ENCODE measurements at places on chromosomes 16 and 17.

- no peak for DNase-seq
Measured at GRCh38 chr16:79664407-79664806, 63.9 kb upstream of the MAF start.

DNA sequence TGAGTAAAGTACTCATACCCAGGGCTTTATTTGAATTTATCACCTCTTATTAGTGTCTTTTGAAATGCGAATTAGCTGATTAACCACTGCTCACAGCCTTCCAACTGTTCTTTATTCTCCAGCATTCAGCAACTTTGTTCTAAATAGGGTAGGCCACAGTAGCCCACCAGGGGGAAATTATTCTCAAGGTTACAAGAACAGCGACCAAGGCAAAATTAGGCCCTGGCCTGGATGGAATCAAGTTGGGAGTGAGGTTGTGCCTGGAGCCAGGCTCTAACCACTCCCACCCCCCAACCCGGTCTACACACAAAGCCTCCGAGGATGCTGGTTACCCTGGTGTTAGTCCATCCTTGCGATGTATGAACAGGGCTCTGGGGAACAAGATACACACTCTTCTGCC lies 245.5 kb downstream of the STX8 start:
- no peak for DNase-seq

- DNase-seq, result no peak
Measured at GRCh38 chr17:82232322-82232820, 3.5 kb downstream of the SLC16A3 start.

DNA sequence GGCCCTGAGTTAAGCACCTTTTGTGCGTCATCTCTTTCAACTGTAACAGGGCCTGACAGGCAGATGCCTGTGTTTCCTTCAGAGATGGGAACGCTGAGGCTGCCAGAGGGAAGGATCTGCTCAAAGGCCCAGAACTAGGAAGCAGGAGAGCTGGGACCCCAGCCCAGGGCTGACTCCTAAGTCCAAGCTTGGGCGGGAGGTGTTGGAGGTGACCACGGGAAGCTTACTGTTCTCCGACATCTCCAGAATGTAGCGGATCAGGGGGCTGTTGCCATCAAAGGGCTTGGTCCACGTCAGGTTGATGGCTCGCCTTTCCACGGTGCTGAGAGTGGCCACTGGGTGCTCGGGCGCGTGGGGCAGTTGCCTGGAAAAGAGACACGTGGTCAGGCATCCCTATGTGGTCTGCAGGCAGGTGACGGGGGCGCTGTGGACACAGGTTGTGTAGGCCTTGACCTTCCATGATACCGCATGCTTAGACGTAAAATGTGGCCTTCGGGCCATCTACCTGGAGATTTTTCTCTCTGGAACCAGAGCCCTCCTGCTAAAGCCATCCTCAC lies 111.4 kb upstream of the CDC42EP4 start:
- no peak for DNase-seq

DNA sequence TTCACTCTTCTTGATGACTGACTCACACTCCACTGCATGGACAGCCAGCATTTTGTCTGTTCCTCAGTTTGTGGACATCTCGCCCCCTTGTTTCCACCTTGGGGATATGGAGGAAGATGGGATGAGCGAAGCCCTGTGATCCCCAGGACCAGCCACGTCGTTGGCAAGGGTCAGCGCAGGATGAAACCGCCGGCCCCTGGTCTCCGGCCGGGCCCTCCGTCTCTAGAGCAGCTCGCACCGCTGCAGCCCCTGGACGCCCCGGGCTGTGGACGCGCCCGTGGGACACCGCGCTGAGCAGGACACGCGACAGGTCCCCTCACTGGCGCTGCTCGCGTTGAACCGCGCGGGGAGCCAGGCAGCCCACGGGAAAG lies 604 bp upstream of the ZC3H18 start:
- DNase-seq, result no peak

- DNase-seq, result no peak
Measured at GRCh38 chr17:5272322-5272721, 9.8 kb upstream of the RABEP1 start.

DNA sequence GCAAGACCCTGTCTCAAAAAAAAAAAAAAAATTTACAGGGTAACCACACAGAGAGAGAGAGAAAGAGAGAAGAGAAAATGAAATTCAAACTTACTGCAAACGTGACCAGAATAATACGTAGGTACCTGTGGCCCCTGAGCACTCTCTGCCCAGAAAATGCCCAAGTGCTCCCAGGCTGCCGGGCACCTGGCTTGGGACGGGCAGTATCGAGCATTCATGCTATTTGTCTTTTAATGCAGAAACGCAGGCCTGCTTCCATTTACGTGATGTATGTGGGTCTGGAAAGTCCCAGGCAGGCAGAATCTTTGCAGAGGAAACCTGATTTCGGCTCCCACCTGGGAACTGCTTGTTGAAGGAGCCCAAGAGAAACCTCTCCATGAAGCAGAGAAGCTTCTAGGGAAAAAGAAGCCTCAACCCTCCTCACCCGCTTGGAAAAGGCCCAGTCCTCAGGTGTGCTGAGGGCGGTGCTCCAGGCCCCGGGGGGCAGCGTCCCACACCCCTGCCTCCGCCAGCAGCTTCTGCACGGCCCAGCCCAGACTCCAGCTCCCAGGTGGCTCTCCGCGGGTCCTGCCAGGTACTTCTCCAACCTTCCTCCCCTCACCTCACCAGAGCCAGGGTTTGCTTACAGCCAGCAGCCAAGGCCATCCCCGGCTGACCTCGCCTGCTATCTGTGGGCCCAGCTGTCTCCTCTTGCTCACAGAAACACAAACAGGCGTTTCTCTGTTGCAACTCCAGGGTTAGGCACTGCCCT lies 14.0 kb downstream of the RPH3AL start:
- no peak for DNase-seq

- DNase-seq, result no peak
Measured at GRCh38 chr17:75114552-75115314, 5.0 kb downstream of the ARMC7 start.

DNA sequence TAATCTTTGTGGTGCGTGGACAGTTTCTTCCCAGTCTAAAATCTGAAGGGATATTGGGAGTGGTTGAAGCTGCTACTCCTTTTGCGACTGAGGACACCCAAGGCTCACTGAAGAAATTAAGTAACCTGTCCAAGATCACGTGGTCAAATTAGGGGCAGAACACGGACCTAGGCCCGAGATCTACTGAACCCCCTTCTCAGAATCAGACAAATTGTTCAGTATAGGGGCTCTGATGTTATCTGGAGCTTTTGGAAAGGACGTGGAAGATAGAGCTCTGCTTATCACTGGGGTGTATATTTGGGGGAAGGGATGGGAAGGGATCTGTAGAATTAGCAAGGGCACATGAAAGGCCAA lies 857 bp downstream of the TANGO6 start:
- DNase-seq, result peak; percentile 4

- DNase-seq, result peak; percentile 60
Measured at GRCh38 chr17:50479522-50480141, 972 bp downstream of the RSAD1 start.

- DNase-seq, result no peak
Measured at GRCh38 chr17:16439811-16440351, 24.5 kb downstream of the TRPV2 start.

DNA sequence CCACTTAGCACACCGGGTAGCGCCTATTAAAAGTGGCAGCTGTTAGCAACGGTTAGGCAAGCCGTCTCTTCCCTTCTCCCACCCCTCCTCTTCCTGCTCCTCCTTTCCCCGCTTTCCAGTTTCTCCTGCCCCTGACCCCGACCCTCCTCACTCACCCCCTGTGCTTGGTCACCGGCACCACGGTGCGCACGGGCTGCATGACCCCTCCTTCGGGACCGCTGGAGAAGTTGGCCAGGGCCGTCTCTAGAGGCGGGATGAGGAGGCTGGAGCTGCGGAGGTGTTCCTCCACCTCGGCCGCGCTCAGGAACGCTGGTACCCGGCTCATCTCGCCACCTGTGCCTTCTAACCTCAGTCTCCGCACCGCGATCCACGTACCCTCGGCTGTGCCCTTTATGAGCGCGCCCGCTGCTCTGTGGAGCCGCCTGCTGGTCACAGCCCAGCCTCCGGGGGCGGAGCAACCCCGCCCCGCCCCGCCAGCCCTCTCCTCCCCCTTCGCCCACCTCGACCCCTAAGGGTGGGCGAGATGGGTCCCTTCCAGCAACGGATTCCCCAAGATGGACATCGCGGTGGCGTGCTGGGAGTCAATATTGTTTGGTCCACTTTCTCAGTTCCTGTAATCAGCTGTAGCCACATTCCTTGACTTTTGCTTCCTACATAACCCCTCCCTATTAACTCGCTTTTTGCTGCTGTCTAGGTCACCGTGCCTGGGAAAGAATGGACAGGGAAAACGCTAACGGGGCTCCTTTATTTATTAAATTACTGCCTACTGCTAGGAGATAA lies at the start of gene CRYM:
Gene CRYM, minus strand, starts transcription at position 364 of the 780 bp plus-strand sequence. Its CDS starts 39 bp downstream, at position 325.
- DNase-seq, result peak; percentile 51

DNA sequence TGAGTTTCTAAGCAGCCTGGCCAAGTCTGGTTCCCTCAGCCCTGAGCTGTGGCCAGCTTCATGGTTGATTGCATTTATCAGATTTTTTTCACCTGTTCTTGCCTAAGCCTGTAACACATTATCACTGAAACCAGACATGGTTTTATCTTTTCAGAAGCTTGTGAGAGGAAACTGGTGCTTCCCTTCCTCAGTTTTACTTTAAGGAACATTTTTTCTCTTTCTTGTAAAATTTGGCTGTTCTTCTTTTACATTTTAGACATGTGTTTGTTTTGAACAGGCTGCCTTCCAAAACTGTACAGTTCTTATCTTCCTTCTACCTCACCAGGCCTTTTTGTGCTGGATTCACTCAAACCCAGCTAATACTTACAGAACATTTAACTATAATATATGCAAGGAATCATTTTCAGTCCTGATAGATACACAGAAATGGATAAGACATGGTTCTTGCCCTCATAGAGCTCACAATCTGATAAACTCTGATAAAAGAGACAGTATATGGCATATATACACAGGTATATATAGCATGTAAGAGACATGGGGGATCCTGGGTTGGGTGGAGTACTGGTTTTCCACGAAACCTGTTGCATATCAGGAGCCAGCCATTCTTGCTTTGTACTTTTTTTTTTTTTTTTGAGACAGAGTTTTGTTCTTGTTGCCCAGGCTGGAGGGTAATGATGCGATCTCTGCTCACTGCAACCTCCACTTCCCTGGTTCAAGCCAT lies 44.5 kb downstream of the ZNRF1 start:
- DNase-seq, result no peak

DNA sequence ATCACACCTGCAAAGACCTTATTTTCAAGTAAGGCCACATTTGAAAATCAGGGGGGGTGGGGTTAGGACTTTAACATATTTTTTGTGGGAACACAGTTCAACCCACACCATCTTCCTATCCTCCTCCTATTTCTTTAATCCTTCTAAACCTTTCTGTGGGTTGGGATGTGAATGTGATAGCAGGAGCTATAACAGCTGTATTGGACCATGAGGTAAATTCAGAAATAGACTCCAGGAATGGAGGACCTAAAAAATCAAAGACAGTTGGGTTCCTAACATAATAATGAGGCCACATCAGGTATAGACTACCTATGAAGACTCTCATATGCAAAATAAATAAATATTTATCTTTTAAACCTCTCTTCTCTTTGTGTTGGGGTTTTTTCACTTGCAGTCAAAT lies 451.4 kb downstream of the XYLT1 start:
- no peak for DNase-seq

Data from stimulated activated CD4-positive, alpha-beta T cell treated with anti-CD3 and anti-CD28 coated beads, Interleukin-12 subunit alpha, Interleukin-12 subunit beta, amount 100 ng/mL, for 4 hours (primary cell).